ENCODE measurements at places on chromosomes 1 and 21.

DNA sequence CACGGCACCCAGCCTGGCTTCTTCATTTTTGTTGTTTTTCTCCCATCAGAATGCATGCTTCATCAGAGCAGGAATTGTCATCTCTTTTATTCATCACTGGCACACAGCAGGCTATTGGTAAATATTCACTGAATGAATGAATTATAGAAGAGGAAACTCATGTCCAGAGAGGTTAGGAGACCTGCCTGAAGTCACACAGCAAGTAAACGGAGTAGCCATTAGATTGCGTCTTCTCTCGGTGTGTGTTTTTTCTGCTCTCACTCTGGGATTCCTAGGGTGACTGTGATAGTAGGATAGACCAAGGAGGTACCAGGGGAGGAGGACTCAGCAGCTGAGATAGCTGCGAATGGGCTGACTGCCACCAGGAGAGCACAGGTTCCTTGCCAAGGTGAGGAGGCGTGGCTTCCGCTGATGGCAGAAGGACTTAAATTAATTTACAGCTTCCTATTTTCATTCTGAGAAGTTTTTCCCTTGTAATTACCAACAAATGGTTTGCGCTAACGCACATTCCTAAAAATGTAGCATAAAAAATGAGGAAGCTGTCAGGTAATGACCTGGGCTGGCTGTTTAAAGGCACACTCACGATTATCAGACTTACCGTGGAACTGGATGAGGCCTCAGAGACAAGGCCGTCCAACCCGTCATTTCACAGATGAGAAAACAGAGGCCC lies 4.5 kb upstream of the NCMAP start:
- DNase-seq = no peak

DNA sequence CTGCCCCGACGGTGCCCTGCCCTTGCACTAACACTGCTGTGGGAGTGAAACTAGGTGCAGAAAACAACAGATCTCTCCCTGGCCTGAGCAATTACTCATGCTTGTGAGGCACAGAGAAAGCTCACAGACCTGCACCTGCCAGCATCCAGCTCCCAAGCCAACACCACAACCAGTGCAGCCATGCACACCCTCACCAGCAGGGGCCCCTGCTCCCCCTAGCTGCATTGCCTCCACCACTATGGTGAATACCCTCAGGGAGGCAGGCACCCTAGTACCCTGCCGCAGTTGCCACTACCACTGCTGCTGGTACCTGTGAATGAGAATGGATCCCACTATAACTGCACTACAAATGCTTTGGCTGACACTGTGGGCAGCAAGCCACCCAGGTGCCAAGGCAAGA lies 7.1 kb upstream of the DIRAS3 start:
- no peak for DNase-seq

GRCh38 chr1:205972491-205973168 lies 29.4 kb upstream of the SLC26A9 start:
- DNase-seq = no peak

- DNase-seq = no peak
Measured at GRCh38 chr1:26363549-26364448, 8.8 kb downstream of the ZNF683 start.

GRCh38 chr1:234610061-234610665 lies at the start of gene IRF2BP2:
Gene IRF2BP2 (minus strand): TSS chr1:234610178. CDS start chr1:234609494, 684 bp downstream.
- no peak for DNase-seq

GRCh38 chr1:67193704-67194103 lies 27.4 kb downstream of the IL23R start:
- no peak for DNase-seq

GRCh38 chr1:178953034-178953433 lies 72.7 kb upstream of the FAM20B start:
- DNase-seq = no peak

- no peak for DNase-seq
Measured at GRCh38 chr1:231693361-231694074, 66.9 kb downstream of the DISC1 start.

Measured in cortex of kidney (tissue), 1 donor.